GM23338 (cell line): ENCODE measurements at places on chromosomes 6 and 20. TPM values are rescaled to one million over a fixed set of nuclear protein-coding genes. Genes with fewer than 3 reads are reported as not detected.

TCP11 gene
- 0.62 TPM in 1 of 2 replicates, not detected in the other for total RNA-seq

GRCh38 chr20:62441987-62442539 is 14.7 kb upstream of the RBBP8NL start:
- no peak for DNase-seq
- H3K4me1 ChIP-seq: no peaks in the 10 kb centered on the region

GRCh38 chr6:116096979-116097816 is 3.5 kb upstream of the NT5DC1 start:
- peaks cover 6% of the 10 kb centered on the region; the same call in 1 of the 2 replicates for H3K27me3 ChIP-seq
- H3K36me3 ChIP-seq: no peaks in the 10 kb centered on the region
- H3K27ac ChIP-seq: no peak overlapping the region
- DNase-seq: no peak
- peaks cover 12% of the 10 kb centered on the region for H3K4me1 ChIP-seq

GRCh38 chr6:136401749-136402148 is 112.1 kb upstream of the BCLAF1 start:
- DNase-seq: no peak
- H3K27me3 ChIP-seq: no peaks in the 10 kb centered on the region
- H3K4me1 ChIP-seq: no peaks in the 10 kb centered on the region
- no peak overlapping the region for H3K27ac ChIP-seq

DNA sequence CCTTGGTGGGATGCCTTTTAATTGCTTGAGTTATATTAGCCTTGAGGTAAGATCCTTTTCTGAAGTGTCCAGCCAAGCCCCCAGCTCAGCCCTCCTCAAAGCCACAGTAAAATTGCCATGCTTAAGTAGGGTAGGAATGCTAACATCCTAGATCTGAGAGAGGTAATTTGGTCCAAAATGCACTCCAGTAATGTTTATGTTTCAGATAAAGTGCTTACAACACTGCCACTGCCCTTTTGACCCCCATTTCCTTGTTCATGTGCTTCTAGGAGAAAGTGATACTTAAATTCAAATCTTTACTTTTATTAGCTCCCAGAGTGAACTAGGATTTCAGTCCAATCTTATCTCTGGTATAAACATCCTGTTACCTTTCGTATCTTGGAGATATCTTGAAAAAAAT is 318.0 kb downstream of the BMP2 start:
- H3K4me1 ChIP-seq: no peaks in the 10 kb centered on the region
- no peak overlapping the region for H3K27ac ChIP-seq
- no peak for DNase-seq
- H3K36me3 ChIP-seq: no peaks in the 10 kb centered on the region
- H3K27me3 ChIP-seq: no peaks in the 10 kb centered on the region
- H3K4me3 ChIP-seq: no peak overlapping the region

- no peak overlapping the region for H3K4me3 ChIP-seq
- H3K36me3 ChIP-seq: no peaks in the 10 kb centered on the region
These were observed 157.6 kb downstream of the MCHR2 start for GRCh38 chr6:99836471-99836870.

- H3K4me1 ChIP-seq: no peaks in the 10 kb centered on the region
- H3K36me3 ChIP-seq: no peaks in the 10 kb centered on the region
- H3K27ac ChIP-seq: no peak overlapping the region
- H3K27me3 ChIP-seq: no peaks in the 10 kb centered on the region
- H3K4me3 ChIP-seq: no peak overlapping the region
These were observed 101.4 kb upstream of the AGPAT4 start for GRCh38 chr6:161374971-161375873.

DNA sequence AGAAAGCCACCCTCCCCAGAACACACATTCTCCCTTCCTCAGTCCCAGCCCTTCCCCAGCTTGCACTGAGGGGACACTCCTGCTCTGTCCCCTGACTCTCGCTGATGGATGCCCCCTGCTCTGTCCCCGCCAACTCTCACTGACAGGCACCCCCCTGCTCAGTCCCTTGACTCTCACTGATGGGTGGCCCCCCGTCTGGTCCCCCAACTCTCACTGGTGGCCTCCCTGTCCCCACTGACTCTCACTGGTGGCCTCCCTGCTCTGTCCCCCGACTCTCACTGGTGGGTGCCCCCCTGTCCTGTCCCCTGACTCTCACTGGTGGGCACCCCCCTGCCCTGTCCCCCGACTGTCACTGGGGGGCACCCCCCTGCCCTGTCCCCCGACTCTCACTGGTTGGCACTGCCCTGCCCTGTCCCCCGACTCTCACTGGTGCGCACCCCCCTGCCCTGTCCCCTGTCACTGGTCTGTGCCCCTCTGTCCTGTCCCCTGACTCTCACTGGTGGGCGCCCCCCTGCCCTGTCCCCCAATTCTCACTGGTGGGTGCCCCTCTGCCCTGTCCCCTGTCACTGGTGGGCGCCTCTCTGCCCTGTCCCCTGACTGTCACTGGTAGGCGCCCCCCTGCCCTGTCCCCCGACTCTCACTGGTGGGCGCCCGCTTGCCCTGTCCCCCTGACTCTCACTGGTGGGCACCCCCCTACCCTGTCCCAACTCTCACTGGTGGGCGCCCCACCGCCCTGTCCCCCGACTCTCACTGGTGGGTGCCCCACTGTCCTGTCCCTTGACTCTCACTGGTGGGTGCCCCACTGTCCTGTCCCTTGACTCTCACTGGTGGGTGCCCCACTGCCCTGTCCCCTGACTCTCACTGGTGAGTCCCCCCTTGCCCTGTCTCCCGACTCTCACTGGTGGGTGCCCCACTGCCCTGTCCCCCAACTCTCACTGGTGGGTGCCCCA is 60.9 kb downstream of the GINS1 start:
- no peak overlapping the region for H3K27ac ChIP-seq
- H3K36me3 ChIP-seq: no peaks in the 10 kb centered on the region
- H3K4me1 ChIP-seq: no peaks in the 10 kb centered on the region
- no peak for DNase-seq
- no peaks in the 10 kb centered on the region for H3K27me3 ChIP-seq

PTCRA gene
- not detected in 2 replicates for total RNA-seq

PTPRA gene
- 37.8 and 43.9 TPM in 2 replicates for total RNA-seq

DNA sequence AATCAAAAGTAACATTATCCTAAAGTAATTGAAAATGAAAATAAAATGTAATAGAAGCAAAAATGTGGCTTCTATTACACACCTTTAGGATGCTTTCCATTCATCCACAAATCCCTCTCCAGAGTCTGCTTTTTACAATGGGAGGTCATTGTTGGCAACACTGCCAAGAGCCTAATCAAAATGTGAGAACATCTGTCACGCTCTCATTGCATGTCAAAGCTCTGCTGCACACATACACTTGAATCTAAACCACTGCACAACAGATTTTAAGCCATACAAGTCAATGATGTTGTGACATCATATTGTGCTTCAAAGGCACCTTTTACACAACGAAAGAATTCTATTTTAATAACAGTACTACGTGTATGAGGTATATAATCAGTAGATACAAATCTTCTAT is 82.1 kb downstream of the PREP start:
- no peak overlapping the region for H3K27ac ChIP-seq
- DNase-seq: no peak
- no peaks in the 10 kb centered on the region for H3K4me1 ChIP-seq
- no peaks in the 10 kb centered on the region for H3K27me3 ChIP-seq

- H3K4me1 ChIP-seq: no peaks in the 10 kb centered on the region
- no peaks in the 10 kb centered on the region for H3K27me3 ChIP-seq
- H3K4me3 ChIP-seq: no peak overlapping the region
- no peak for DNase-seq
- no peak overlapping the region for H3K27ac ChIP-seq
- no peaks in the 10 kb centered on the region for H3K36me3 ChIP-seq
These were observed 50.2 kb upstream of the SIRPG start for GRCh38 chr20:1707588-1708449.

DNA sequence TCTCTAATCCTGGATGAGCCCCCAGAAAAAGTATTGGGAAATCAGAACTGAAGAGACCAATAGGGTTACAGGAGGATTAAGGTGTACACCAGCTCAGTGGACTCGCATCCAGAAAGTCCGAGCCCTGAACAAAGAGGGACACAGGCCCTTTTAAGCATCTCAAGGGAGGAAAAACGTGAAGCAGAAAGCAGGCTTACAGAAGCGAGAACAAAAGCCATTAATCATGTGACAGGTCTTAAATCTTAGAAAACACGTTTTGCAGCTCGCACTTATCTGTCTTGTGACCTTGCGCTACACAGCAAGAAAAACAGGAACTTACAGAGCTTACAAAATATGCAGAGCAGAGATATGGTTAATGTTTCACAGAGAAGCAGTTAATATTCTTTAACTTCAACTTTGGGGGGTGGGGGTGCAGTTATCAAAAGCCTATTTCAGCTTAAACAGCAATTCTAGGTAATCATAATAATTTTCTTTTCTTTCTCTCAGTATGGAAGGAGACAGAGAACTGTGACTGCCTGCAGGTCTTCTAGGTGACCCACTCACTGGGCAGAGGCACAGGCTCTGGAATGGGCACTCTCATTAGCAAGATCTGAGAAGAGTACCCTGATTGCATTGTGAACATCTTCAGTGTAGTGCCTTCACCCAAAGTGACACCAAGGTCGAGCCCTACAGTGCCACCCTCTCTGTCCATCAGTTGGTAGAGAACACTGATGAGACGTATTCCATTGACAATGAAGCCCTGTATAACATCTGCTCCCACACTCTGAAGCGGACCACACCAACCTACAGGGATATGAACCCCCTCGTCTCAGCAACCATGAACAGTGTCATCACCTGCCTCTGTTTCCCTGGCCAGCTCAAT is 65.0 kb upstream of the MOCS1 start:
- no peaks in the 10 kb centered on the region; the same call in 1 of the 2 replicates for H3K36me3 ChIP-seq
- no peaks in the 10 kb centered on the region for H3K4me1 ChIP-seq
- H3K27ac ChIP-seq: no peak overlapping the region
- H3K4me3 ChIP-seq: no peak overlapping the region

GRCh38 chr6:162528538-162528937 is 199.0 kb downstream of the PRKN start:
- peaks cover 4% of the 10 kb centered on the region; the same call in 1 of the 2 replicates for H3K4me1 ChIP-seq
- no peak overlapping the region for H3K4me3 ChIP-seq
- no peak for DNase-seq

DNA sequence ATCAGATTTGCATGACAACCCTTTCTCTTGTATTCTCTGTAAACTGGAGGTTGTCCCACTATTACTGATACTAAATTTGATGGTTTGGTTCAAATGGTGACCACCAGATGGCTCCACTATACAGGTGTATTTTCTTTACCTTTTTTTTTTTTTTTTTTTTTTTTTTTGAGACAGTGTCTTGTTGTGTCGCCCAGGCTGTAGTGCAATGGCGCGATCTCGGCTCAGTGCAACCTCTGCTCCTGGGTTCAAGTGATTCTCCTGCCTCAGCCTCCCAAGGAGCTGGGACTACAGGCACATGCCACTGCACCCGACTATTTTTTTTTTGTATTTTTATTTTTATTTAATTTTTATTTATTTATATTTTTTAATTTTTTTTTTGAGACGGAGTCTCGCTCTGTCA is 6.6 kb upstream of the WTAP start:
- DNase-seq: peak; percentile 75
- H3K27ac ChIP-seq: no peak overlapping the region
- no peaks in the 10 kb centered on the region for H3K27me3 ChIP-seq
- H3K36me3 ChIP-seq: no peaks in the 10 kb centered on the region
- H3K4me1 ChIP-seq: peaks cover 6% of the 10 kb centered on the region; the same call in 1 of the 2 replicates

CTCFL gene
- 1.4 and 2.1 TPM in 2 replicates for total RNA-seq

GRCh38 chr6:152474354-152474753 is 162.8 kb downstream of the SYNE1 start:
- no peak for DNase-seq
- H3K27ac ChIP-seq: no peak overlapping the region
- no peaks in the 10 kb centered on the region; the same call in 1 of the 2 replicates for H3K36me3 ChIP-seq
- no peaks in the 10 kb centered on the region for H3K4me1 ChIP-seq
- no peak overlapping the region for H3K4me3 ChIP-seq

PRSS16 gene
- total RNA-seq: 11.8 and 13.8 TPM in 2 replicates

DEF6 gene
- total RNA-seq: 5.7 and 7.2 TPM in 2 replicates

GRCh38 chr20:6780433-6781190 is 13.1 kb downstream of the BMP2 start:
- no peaks in the 10 kb centered on the region for H3K4me1 ChIP-seq
- H3K4me3 ChIP-seq: no peak overlapping the region
- no peaks in the 10 kb centered on the region for H3K27me3 ChIP-seq
- no peak overlapping the region for H3K27ac ChIP-seq

RCAN2 gene
- total RNA-seq: 6.3 and 9.3 TPM in 2 replicates

GRCh38 chr6:25175196-25175595 is 104.0 kb upstream of the CARMIL1 start:
- no peak overlapping the region for H3K4me3 ChIP-seq
- H3K36me3 ChIP-seq: no peaks in the 10 kb centered on the region
- no peak for DNase-seq
- H3K4me1 ChIP-seq: no peaks in the 10 kb centered on the region
- H3K27ac ChIP-seq: no peak overlapping the region

EFCAB8 gene
- total RNA-seq: 0.35 TPM in 1 of 2 replicates, not detected in the other

DNA sequence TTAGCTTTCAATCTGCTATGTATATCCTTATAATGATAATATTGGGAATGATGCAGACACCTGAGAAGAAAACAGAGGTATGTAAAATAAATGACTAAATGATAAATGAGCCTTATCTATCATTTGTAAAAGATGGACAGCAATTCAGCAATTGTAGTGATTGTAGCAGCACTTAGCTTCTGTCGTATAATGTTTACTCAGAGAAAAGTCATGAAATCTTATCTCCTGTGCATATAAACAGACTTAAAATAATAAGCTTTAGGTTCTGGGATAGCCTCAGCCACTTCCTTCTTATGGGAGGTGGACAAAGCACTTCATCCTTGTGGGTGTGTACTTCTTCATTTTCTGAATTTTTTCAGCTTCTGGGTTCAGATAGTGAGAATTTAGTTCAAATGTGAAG is 324.8 kb upstream of the MAP3K7 start:
- H3K4me1 ChIP-seq: no peaks in the 10 kb centered on the region
- H3K36me3 ChIP-seq: peaks cover 13% of the 10 kb centered on the region; the same call in 1 of the 2 replicates
- H3K4me3 ChIP-seq: no peak overlapping the region

TBCC gene
- total RNA-seq: 45.0 and 59.5 TPM in 2 replicates

SLC17A2 gene
- total RNA-seq: not detected in 2 replicates

GRCh38 chr6:158752613-158753012 is 66.6 kb downstream of the EZR start:
- H3K27me3 ChIP-seq: no peaks in the 10 kb centered on the region
- no peak overlapping the region for H3K4me3 ChIP-seq
- H3K27ac ChIP-seq: no peak overlapping the region
- peaks cover 11% of the 10 kb centered on the region for H3K4me1 ChIP-seq
- no peaks in the 10 kb centered on the region for H3K36me3 ChIP-seq
- peak; percentile 48 for DNase-seq

DNA sequence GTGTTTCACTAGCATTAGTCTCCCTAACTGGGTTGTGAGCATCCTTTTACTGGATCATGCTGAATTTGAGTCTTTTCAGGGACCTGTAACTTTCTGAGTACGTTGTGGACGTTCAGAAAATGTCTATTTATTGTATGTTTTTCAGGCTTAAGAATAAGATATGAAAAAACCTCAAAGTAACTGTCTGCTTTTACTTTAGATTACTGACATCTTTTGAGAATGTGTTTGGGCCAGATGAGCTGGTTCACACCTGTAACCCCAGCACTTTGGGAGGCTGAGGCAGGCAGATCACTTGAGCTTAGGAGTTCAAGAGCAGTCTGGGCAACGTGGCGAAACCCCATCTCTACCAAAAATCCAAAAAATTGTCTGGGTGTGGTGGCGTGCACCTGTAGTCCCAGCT is 32.7 kb downstream of the NCOA3 start:
- DNase-seq: no peak
- no peaks in the 10 kb centered on the region for H3K27me3 ChIP-seq
- H3K4me3 ChIP-seq: no peak overlapping the region
- no peaks in the 10 kb centered on the region; the same call in 1 of the 2 replicates for H3K36me3 ChIP-seq

PSMB8 gene
- total RNA-seq: 16.5 and 20.2 TPM in 2 replicates
